Astrocyte of the spinal cord (primary cell): ENCODE measurements at places on chromosomes 1 and 21.

GRCh38 chr21:16194788-16195537 is 465.2 kb downstream of the USP25 start:
- DNase-seq: peak; percentile 64

DNA sequence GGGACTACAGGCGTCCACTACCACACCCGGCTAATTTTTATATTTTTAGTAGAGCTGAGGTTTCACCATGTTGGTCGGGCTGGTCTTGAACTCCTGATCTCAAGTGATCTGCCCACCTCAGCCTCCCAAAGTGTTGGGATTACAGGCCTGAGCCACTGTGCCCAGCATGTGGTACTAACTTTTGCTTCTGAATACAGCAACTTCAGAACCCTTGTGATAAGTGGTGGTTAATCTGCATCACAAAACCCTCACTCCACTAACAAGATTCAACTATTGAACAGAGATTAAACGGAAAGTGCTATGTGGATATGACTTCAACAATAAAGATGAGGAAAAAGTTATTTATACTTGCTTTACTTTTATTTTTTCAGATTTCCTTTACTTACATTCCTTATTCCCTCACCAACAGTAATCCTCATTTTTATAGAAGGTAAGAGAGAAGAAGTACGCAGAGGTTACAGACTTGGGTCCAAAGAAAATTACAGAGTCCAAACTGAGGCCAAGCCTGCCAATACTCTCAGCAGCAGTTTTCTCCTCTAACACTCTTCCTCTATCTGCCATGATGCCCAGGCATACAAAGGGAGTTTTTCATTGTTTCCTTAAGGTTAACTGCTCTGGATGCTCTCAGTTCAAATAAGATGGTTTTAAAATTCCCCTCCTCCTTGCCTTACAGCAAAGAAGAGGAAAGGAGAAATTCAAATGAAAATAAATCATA is 44.3 kb downstream of the SLC16A1 start:
- no peak for DNase-seq

DNA sequence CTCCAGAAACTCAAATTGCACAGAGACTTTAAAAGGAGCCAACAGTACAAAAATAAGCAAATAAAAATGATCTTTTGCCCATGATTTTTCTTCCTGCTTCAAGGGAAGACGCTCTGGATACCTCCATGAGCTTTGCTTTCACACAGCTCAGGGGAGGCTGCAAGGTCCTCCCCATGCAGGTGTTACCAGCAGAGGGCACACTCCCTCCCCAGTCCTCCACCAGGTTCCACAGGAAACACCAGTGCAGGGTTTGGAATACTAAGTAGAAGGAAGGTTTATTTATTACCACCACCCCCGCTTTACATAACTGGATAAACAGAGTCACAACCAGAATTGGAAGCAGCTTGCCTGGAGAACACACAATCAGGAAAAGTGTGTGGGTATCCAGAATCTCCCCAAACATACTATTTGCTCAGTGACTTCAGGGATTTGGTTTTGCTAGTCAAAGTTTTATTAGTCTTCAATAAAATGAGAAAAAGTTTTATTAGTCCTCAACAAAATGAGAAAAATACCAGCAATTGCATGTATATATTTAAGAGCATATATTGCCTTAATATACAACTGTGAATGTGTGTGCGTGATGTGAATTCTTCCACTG is 37.3 kb downstream of the HSD3B1 start:
- DNase-seq: no peak

- DNase-seq: no peak
These were observed 78.0 kb downstream of the CDC14A start for GRCh38 chr1:100430325-100430756.

- no peak for DNase-seq
These were observed 220.1 kb upstream of the VAMP3 start for GRCh38 chr1:7550981-7551380.

DNA sequence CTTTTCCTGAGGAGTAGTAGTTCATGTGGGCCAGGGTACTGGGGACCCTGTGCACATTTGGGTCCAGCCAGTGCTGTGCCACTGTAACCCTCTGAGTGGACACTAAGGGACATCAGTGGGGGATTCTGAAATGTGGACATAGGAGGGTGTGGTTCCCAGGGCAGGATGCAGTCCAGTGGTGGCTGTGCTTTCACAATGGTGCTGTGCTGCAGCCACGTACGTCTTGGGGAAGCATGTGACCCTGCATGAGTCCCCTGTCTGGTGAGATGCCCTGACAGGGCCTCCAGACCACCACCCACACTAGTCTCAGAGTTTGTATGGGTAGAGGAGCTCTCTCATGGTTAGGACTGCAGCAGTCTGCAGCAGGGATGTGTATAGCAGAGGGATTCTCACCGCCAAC is 37.8 kb upstream of the WNT2B start:
- no peak for DNase-seq

GRCh38 chr1:70440642-70441391 is 29.7 kb downstream of the CTH start:
- DNase-seq: no peak

GRCh38 chr21:25776440-25776839 is 41.7 kb downstream of the GABPA start:
- DNase-seq: no peak

DNA sequence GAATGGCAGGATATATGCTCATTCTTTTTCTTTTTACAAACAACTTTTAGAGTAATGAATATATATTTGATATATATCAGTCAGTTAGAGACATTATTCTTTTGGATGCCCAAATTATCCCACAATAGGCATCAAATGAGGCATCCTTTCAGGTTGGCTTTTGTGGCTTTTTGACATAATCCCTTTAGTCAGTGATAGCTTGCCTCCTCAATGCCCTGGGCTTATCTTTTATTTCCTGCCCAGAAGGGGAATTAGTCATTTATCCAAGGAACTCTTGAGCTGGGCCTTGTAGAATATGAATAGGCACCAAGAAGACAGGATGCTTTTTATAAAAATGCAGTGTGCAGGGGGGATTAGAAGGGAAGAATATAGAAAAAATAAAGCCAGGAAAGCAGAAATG is 22.2 kb downstream of the EPHX4 start:
- no peak for DNase-seq

GRCh38 chr1:23341931-23342692 is 2.0 kb downstream of the HNRNPR start:
- DNase-seq: no peak

DNA sequence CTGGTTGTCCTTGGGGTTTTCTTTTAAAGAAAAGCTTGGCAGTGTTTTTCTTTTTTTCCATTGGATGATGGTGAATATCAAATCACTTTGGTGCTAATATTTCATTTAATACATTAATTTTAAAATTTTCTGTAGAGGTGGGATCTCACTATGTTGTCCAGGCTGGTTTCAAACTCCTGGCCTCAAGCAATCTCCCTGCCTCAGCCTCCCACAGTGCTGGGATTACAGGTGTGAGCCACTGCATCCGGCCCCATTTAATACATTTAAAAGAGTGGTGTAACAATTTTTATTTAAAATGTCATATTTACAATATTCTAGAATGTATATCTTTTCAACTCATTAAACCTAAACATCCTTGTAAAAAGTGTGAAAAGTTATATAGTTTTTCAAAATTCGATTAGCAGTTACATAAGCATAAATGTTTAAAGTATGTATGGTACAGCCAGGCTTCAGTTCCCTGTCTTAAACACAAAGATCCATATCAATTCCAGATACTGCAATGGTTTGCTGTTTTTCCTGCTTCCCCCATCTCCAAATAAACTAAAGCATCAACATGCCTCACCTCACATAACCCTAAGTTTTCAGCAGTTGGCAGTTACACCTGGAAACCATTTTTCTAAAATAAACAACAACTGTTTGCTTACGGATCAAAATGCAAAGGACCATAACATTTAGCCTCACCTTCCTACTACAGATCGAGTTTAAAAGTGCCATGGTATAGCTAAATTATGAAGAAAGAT is 8.9 kb upstream of the LGALS8 start:
- DNase-seq: no peak

DNA sequence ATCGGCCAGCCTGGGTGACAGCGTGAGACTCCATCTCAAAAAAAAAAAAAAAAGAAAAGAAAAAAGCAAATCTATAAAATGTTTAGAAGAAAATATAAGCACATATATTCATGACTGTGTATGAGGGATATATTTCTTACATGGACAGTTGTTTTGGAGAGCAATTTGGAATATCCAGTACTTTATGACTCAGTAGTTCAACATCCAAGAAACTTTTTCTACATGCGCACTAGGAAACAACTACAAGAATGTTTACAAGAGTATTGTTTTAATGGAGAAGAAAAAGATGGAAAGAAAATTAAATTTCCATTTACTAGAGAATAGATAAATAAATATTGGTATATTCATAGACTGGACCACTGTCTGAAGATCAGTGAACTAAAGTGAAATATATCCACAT is 77.5 kb downstream of the MAST2 start:
- DNase-seq: peak; percentile 45

- DNase-seq: no peak
These were observed 33.7 kb upstream of the LRP8 start for GRCh38 chr1:53361541-53361961.

- no peak for DNase-seq
These were observed 11.3 kb upstream of the CTSE start for GRCh38 chr1:206035027-206035426.

- peak; percentile 29 for DNase-seq
These were observed 123.9 kb downstream of the RRAGC start for GRCh38 chr1:38735651-38736161.

- DNase-seq: peak; percentile 54
These were observed 194.2 kb downstream of the SIPA1L2 start for GRCh38 chr1:232435729-232436128.

DNA sequence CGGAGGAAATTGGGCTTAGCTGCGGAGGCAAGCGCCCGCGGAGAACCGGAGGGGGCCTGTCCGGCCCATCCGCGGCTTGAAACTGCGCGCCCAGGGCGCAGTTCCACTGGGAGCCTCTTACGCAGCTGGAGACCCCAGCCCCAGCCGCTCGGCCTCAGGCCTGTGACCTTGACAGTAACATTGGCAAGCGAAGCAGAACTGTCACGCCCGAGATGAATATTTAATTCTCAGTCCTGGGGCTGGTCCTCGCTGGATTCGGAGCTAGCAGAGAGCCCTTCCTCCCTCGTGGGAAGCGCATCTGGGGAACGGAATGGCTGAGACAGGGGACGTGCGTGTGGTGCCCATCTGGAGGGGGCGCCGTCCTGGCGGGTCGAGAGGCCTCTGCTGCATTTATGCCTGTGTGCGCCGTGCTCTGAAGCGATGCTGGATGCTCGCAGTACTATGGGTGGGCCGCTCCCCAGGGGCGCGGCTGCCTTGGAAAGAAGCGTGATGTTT is 928 bp downstream of the SLC6A17 start:
- no peak for DNase-seq
